Muscle of leg (tissue), 16 donors: ENCODE measurements at places on chromosomes 5 and 9. TPM values are rescaled to one million over a fixed set of nuclear protein-coding genes. Genes with fewer than 3 reads are reported as not detected.

DNA sequence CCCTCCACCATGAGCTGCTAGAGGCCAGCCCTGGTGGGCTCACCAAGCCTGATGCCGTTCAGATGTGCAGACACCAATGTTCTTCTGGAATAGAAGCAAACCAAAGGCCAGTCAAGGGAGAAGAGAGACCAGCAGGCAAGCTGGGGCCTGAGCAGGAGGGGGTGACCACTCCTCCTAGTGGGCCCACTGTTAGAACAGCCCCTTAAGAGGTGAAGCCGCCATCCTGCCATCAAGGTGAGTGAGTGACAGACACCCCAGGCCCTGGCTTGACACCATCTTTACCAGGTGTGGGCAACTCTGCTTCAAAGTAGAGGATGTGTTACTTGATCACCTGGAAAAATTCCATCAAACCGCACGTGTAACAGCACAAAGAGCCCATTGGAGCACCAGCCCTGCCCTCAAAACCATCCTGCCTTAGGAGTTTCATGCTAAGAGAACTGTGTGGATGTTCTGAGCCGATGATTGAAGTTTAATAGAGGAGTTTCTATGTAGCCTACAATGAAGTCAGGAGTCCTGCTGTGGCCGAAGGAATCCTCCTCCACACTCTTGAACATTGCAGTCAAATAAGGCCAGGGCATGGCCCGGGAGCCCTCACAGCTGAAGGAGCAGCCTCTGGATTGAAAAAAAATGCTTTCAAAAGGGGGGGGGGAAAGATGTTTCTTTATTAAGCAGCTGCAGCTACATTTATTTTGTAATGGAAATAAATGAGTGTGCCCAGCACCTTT lies 20.8 kb downstream of the AMBP start:
- DNase-seq, result no peak

DNA sequence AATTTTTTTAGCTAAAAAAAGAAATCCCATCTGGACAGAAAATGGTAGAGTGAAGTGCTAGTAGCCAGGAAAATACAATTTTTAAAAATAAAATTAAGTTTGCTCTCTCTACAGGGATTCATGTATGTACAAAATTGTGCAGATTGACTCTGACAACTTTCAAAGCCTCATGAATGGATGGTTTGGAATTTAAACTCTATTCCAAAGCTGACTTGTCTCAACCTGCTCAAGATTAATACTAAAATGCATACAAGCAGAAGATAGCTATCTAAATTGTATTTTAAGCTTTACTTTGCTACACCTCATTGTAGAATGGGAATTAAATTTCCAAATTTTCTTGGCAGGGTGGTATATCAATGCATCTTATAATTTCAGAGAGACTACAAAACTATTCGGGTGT lies 257.6 kb downstream of the RFX3 start:
- DNase-seq, result no peak

- DNase-seq, result no peak
Measured at GRCh38 chr5:93427316-93427715, 153.7 kb downstream of the NR2F1-AS1 start.

GRCh38 chr5:74107899-74108298 lies 481.9 kb downstream of the ARHGEF28 start:
- DNase-seq, result peak; percentile 92

GRCh38 chr9:99134893-99135341 lies 30.0 kb downstream of the TGFBR1 start:
- no peak for DNase-seq

- peak; percentile 26 for DNase-seq
Measured at GRCh38 chr9:124652615-124653393, 118.3 kb downstream of the NR6A1 start.

DNA sequence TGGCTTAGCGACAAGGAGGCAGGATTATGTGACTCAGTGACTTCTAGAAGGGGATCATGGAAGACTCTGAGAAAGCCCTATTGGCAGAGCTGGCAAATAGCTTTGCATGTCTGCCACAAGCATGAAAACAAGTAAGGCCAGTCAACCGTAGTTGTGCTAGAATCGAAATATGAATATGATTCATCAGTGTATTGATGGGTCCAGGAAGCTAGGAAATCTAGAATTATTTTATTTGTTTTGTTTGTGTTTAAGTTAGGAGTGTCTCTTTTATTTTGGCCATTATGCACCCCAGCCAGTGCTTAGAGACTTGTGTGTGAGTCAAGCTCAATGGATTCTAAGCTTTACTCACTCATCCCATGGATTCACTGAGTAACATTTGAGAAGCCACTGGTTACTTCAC lies 3.8 kb upstream of the ITGA2 start:
- DNase-seq, result no peak

DNA sequence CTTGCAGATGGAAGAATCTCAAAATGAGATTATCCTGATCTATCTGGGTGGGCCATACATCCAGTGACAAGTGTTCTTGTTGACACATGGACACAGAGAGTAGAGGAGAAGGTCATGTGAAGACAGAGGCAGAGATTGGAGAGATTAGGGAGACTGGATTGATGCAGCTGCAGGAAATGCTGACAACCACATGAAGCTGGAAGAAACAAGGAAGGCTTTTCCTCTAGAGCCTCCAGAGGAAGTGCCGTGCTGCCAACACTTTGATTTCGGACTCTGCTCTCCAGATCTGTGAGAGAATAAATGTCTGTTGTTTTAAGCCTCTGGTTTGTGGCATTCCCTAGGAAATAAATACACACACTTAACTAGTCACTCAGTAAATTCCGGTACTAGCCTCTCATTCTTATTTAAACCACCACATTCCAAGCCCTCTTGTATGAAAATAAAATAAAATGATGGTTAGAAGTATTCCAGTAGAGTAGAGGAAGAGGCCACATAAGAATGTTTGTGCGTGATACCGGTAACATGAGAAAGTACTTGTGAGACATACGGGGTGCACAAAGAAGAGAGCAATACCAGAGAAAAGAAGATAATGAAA lies 110.9 kb upstream of the DMAC1 start:
- DNase-seq, result peak; percentile 90

DNA sequence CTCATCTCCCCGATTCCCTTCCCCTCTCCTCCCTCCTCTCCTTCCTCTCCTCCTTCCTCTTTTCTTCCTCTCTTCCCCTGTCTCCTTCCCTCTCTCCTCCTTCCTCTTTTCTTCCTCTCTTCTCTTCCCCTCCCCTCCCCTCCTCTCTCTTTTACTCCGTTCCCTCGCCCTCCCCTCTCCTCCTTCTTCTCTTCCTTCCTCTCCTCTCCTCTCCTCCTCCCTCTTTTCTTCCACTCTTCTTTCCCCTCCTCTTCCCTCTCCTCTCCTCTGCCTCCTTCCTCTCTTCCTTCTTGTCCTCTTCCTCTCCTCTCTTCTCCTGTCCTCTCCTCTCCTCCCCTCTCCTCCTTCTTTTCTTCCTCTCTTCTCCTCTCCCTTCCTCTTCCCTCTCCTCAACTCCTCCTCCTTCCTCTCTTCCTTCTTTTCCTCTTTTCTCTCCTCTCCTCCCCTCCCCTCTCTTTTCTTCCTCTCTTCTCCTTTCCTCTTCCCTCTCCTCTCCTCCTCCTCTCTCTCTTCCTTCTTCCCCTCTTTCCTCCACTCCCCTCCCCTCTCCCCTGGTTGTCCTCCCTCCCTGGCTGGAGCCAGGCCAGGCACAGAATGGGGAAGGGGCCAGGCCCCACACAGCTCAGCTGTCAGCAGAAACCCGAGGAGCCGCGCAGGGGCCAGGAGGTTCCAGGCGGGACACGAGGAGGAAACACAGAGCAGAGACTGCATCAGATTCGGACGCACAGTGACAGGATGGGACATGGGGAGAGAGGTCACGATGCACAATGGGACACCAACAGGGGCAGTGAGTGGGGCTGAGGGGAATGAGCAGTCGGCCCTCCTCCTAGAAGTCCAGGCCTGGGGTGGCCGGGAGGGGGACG lies 48.0 kb downstream of the CAMK2A start:
- peak; percentile 59 for DNase-seq

DNA sequence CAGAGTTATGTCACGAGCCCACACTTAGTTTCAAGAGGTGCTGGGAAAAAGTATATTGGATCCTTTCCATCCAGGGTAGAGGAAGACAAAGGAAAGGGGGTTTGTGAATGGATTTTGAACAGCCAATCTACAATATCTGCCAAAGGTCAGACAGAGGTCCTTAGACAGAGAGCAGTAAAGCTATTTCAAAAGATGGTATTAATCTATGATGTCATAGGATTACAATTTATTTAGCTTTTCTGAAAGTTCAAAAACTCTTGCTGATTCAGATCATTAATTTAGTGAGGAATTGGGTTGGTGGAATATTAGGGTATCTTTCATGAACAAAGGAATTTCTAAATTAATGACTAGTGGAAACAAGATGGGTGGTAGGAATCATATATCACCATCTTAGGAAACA lies 126.9 kb downstream of the NTRK2 start:
- DNase-seq, result no peak

GRCh38 chr5:57453728-57454127 lies 28.9 kb downstream of the ACTBL2 start:
- no peak for DNase-seq

DNA sequence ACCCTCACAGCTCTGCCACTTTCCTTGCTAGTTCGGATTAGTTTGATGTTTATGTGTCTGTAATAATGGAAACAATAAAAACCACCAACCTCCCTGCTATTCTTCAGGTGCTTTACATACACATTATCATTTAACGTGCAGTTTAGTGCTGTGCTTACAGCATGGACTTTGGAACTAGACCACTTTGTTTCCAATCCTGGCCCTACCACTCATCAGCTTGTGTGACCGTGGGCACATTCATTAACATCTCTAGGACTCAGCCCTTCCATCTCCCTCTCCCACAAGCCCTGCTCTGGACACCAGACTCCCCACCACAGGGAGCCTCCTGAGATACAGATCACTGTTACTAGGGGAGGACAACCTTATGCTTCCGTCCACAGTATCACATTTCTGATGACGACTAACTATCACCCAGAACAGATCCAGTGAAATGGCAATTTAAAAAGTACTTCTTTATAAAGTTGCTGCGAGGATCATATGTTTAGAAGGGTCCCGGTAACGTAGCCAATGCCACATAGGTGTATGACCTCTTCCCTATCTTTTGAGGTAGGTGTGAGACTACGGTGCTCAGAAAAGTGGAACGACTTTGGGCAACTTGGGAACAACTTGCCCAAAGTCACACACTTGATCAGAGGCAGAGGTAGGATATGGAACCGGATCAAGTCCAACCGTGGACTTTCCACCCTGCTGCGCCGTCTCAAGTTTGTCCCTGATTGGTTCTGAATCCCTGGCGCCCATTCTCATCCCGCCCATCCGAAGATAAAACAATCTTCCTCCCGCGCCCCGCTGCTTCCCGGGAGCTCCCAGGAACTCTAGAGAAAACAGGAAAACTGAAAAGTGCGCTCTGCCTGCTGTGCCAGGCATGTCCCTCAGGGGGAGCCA lies 132.4 kb upstream of the NIPBL start:
- peak; percentile 80 for DNase-seq

DNA sequence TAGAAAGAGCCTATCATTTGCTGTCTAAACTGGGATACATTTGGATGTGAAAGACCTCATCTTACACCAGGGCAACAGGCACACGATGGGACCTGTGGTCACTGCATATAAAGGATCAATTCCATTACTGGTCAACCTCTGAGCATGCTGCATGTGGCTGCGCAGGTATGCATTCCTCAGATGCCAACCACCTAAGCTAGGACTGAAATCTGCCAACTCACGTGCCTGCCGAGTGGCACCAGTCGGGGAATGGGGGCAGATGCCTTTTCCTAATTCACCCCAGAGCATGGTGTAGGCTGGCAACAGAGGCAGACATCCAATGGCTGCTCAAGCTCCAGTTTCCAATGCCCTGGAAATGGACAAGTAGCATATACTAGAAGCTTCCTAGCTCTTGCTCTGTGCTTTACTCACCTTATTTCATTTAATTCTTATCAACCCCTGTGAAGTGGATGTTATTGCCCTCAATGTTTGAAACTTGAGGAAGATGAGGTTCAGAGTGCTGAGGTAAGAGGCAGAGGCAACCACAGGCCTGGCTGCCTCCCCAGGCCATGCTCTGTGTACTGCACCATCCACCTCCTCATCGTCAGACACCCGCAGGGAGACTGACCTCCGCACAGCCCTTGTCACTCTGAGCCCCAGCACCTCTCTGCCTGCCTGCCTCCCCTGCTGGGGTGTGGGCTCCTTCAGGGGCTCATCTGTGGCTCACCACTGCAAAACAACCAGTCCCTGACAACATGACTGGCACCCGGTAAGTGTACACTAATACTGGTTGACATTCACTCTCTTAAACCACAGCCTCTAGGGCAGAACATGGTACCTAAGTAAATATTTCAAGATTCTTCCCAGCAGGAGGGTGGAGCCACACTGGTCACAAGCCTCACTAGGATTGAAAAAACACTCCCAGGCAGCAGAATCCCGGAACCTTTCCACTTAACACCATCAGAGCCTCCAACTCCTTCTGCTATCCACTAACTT lies 228.5 kb downstream of the CRB2 start:
- DNase-seq, result no peak

DNA sequence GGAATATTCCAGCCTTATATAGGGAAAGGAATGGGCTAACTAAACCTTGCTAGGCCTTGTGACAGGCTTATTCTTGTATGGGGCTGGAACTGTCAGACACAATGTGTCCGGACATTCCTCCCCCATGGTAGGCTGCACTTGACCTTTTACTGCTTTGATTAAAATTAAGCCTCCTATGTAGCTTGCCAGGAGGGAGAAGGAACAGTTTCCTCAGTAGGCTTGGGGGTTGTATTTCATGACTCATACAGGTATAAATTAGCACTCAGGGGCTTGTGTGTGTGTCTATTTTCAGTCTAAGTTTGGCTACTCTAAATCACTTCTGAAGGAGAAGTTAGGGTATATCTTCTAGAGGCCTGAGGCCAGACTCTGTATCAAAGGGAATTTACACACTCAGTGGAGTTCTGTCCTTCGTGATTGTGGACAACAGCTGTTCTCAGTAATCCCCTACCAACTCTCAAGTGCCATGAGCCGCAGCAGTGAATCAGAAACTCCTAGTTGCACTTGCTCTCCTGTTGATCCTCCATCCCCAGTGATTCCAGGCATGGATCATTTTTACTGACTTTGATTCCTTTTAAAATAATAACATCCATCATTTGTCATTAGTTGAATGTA lies 16.4 kb downstream of the ADAMTS16 start:
- peak; percentile 73 for DNase-seq

GRCh38 chr9:106287091-106287631 lies 575.8 kb upstream of the ZNF462 start:
- DNase-seq, result peak; percentile 63

GRCh38 chr9:103900466-103900865 lies 193.6 kb upstream of the SMC2 start:
- peak; percentile 64 for DNase-seq

GRCh38 chr9:127035423-127035822 lies 87.0 kb downstream of the ANGPTL2 start:
- no peak for DNase-seq

The IL13 gene
- not detected for total RNA-seq

The TRIM36 gene
- 2.0 TPM for total RNA-seq

The DMGDH gene
- total RNA-seq, result 2.0 TPM

The PSAT1 gene
- total RNA-seq, result 25.3 TPM

The PCDHGA1 gene
- 0.44 TPM for total RNA-seq

The PFN3 gene
- not detected for total RNA-seq

The FOXI1 gene
- not detected for total RNA-seq

The HTR1A gene
- not detected for total RNA-seq

The C9orf72 gene
- total RNA-seq, result 15.2 TPM

The DIPK1B gene
- total RNA-seq, result 20.3 TPM

The SLC46A2 gene
- 0.04 TPM for total RNA-seq
